GM19239 (cell line): ENCODE measurements at places on chromosomes 6 and 20.

GRCh38 chr6:66190858-66191257 is 483.8 kb upstream of the EYS start:
- DNase-seq = no peak

DNA sequence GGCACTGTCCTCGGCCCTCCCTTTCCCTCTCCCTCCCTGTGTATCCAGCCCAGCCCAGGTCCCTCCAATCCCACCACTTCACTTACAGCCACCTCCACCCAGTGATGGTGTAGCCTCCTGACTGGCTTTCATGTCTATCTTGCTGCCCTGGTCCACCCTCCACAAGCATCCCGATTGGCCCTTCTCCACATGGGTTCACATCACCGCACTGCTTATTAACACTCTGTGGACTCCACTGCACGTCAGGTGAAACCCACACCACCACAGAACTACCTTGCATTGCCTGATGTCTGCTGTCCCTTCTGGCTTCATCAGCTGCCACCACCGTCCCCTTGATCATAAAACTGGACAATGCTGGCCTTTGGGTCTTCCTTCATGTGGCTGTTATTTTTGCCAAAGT is 220.4 kb upstream of the ARID1B start:
- no peak for DNase-seq

GRCh38 chr6:75213112-75213511 is 7.3 kb upstream of the COL12A1 start:
- DNase-seq = no peak

DNA sequence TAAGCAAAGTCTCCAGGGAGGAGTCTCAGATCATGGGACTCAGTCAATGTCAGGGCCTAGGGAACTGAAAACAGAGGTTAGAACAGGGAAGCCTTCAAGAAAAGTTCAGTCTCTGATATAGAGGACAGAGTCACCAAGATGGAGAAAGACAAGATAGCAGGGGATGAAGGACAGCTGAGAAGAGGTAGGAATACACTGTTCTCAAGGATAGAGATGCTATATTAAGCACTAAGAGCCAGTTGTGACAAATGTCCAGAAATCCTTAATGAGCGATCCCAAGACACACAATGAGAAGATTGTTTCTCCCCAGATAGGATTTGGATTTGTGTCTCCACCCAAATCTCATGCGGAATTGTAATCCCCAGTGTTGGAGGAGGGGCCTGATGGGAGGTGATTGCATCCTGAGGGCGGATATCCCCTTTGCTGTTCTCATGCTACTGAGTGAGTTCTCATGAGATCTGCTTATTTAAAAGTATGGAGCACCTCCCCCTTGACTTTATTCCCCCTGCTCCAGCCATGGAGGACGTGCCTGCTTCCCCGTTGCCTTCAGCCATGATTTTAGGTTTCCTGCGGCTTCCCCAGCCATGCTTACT is 168.2 kb downstream of the AKAP7 start:
- no peak for DNase-seq

- DNase-seq = no peak
These were observed 37.6 kb downstream of the MOCS1 start for GRCh38 chr6:39896701-39897100.

GRCh38 chr6:157096105-157096504 is 227.2 kb downstream of the TMEM242 start:
- no peak for DNase-seq

GRCh38 chr6:89818977-89819335 is 638 bp downstream of the MDN1 start:
- no peak for DNase-seq

- no peak for DNase-seq
These were observed 14.6 kb upstream of the HLA-F start for GRCh38 chr6:29708432-29709179.

- DNase-seq = no peak
These were observed 337.8 kb downstream of the FARS2 start for GRCh38 chr6:5599127-5599526.

DNA sequence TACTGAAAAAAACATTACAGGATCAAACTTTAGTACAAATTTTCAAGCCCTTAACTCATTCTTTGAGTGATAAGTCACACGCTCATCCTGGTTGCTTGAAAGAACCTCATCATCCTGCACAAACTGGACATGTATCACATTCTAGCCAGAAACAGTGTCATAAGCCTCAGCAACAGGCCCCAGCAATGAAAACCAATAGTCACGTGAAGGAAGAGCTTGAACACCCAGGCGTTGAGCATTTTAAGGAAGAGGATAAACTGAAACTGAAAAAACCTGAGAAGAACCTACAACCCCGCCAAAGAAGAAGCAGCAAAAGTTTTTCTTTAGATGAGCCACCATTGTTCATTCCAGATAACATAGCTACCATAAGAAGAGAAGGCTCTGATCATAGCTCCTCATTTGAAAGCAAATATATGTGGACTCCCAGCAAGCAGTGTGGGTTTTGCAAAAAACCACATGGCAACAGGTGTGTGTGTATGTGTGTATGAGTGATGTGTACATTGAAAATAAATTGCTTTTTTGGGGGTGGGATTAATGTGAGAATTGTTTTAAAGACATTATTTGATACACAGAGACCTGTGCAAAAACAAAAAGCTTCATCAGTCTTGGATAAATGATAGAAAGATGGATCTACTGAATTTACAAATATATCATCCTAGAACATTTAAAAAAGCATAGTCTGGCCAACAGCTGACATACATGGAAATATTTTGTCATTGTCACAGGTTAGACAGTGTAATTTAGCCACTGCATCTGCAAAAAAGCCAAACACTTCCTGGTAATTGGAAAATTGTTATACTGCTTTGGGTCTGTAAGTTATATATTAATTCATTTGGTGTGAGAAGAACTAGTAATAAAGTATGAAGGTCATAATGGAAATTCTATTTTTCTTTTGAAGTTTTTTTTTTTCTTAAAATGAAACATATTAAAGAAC is 50.1 kb downstream of the PHF3 start:
- peak; percentile 37 for DNase-seq

DNA sequence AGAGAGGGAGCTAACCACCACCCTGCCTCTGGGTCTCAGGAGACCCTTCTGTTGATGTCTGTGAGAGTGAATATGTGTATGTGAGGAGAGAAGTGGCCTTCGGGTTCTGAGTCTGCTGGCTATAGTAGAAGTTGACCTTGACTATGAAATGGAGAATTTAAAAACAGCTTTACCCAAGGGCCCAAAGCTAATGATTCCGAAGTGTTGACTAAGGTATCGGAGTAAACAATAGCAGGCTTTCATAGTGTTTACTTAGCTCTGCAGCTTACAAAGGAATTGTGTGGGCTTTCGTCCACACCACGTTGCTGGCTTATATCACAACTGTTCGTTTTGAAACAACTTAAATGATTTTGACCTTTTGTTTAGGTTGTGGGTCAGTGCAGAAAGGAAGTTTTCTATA is 126.5 kb upstream of the JAG1 start:
- no peak for DNase-seq

GRCh38 chr6:13248053-13248452 is 80.3 kb downstream of the TBC1D7 start:
- no peak for DNase-seq

GRCh38 chr6:25278914-25279747 is at the start of gene CARMIL1:
Gene CARMIL1, plus strand, starts transcription at chr6:25279374. Its CDS starts 422 bp downstream, at chr6:25279796.
- DNase-seq = peak; percentile 71

DNA sequence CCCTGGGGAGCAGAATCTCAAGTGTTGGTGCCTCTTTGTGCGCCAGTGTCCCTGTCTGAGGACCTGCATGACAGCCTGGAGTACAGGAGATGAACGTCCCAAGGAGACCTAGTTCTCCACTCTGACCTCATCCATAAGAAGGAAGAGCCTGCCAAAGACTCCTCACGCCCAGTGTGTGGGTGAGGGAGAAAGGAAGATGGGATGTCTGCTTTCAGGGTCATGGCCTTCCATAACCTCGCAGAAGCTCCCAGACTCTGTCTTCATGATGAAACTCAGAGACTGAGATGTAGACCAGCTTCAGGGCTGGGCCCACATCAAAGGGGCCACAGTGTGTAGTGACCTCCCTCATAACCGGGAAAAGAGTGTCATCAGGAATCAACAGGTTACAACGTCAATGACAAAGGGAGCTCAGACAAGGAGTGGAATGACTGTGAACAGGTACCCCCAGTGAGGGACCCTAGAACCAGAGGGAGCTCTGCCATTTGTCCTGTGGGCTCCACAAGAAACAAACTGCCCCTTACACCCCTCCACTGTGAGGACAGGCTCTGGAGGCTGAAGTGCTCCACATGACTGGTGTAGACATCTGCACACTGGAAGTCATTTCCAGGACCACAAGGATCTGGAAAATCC is 8.1 kb downstream of the HLA-DQB1 start:
- no peak for DNase-seq

- DNase-seq = no peak
These were observed 13.4 kb downstream of the CCDC167 start for GRCh38 chr6:37486121-37486839.

DNA sequence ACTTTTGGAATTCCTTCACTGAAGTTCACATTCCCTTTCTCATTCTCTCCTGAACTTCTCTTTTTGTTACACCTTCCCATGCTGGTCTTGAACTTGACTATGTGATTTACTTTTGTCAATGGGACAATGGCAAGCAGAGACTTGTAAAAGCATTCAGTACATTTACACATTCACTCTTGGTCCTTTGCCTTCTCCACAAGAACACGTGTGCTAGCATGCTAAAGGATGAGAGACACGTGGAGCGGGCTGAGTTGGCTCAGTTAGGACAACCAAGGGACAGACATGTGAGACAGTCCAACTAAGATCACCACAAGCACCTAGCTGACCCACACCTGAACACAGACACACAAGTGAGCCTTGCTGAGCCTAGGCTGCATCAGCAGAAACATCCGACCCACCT is 91.3 kb upstream of the PAK5 start:
- DNase-seq = no peak

- no peak for DNase-seq
These were observed 102.0 kb upstream of the TNFAIP3 start for GRCh38 chr6:137765059-137765458.

GRCh38 chr6:52540286-52540902 is 36.5 kb downstream of the TRAM2 start:
- no peak for DNase-seq

- no peak for DNase-seq
These were observed 17.6 kb upstream of the SIRPG start for GRCh38 chr20:1674990-1675780.

DNA sequence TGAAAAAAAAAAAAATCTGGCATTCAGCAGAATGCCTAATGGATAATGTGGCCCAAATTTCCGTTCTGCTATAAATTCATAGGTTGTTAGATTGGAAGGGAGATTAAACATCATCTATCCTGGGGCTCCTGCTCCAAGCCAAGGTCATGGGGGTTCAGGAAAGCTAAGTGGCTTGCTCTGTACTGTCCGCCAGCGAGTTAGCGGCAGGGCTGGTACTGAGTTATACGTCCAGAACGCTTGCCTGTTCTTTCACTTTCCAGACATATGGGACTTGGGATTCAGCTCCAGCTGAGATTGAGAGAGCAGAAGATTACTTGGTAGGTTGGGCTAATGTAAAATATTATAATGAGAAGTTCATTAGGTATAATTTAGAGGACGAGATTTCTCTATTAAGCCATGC is 858 bp downstream of the RWDD1 start:
- no peak for DNase-seq

GRCh38 chr6:132751306-132751705 is 6.4 kb downstream of the VNN2 start:
- DNase-seq = no peak

DNA sequence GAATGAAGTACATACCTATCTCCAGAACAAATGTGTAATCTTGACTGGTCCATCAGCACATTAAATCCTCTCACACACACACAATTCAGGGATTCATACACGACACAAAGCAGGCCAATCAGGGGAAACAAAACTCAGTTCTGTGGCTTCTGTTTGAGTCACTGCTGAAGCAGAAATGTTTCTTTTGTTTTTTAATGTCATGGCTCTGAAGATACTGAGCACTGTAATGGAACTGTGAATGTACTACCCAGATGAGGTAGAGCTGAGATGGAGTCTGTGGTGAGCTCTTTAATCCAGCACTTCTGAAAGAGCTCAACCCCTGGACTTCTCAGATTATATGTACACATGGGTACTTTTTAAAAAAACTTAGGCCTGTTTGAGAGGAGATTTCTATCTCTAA is 116.4 kb downstream of the THEMIS start:
- DNase-seq = no peak

GRCh38 chr20:57530327-57530981 is 5.5 kb upstream of the CTCFL start:
- DNase-seq = no peak

GRCh38 chr6:62286470-62286843 is 432 bp upstream of the KHDRBS2 start:
- no peak for DNase-seq

DNA sequence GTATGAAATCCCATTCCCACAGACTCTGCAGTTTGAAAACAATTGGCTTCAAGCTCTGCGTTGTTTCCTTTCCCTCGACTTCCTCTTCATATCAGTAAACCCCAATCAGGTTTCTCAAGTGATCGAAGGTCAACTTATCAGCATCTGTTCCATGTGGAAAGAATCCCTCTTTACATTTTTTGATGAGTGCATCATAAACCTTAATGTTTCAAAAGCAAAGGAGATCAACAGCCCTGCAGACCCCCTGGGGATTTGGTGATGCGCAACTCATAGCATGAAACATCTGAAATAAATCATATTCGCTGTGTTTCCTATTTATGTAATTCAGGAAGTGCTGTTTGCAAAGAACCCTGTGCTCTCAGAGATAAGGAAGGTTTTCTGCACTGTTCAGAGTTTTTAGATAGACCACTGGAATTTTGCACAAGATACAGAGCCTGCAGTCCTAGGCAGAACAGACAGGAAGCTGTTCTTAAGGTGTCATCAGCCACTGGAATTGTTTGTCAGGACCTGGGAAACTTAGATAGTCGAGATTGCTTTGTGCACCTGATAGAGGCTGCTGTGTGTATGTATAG is 216.0 kb downstream of the HIVEP2 start:
- DNase-seq = no peak

DNA sequence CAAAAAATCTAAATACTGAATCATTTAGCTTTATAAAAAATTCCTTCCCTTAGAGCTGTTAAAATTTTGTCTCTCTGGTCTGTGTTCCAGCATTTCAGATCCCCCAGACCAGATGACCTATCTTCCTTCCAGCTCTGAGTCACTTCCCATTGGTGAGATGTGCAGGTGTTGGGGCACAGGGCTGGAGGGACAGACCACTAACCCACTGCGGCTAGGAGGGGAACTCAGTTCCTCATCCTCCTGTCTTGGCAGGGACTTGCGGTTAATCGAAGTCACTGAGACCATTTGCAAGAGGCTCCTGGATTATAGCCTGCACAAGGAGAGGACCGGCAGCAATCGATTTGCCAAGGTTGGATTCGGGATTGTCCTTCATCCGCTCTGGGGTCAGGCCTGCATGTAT is 6.0 kb downstream of the CNPY3 start:
- no peak for DNase-seq

- DNase-seq = no peak
These were observed 7.8 kb downstream of the ZBP1 start for GRCh38 chr20:57612436-57612835.

DNA sequence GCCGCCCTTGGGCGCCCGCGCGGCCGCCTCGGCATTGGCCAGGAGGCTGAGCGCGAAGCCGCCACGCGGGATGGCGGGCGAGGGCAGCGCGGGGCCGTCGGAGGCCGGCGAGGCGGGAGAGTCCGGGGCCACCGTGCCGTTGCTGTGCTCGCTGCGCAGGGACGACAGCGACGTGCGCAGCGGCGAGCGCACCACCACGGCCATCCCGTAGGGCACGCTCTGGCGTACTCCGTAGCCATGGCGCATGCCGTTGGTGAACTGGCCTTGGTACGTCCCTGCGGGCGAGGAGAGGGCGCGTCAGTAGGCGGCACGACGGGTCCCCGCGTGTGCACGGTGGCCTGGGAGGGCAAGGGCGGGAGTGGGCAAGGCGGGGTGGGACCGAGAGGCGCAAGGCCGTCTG is 26.9 kb downstream of the JPH2 start:
- DNase-seq = no peak
